Cerebellar nuclear complex (tissue), 1 donor: ENCODE measurements at places on chromosomes 16 and 17.

GRCh38 chr17:57811638-57812280 lies 38.1 kb downstream of the MRPS23 start:
- DNase-seq: no peak

DNA sequence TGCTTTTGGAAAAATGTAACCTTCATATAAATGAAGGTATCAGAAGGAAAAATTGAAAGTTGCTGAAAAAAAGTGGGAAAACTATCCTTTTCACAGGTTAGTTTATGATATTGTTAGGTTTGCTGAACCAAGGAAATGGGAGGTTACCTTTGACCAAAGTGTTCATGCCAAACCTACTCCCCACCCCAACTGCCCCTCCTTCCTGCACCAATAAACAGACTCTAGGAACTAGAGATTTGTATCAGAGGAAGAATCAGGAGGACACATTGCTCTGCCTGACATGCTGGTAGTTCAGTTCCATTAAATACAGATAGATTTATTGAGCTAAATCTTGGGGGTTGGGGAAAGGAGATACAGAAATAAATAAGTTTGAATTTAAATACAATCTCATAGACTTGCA lies 18.2 kb downstream of the MYH8 start:
- DNase-seq: no peak

DNA sequence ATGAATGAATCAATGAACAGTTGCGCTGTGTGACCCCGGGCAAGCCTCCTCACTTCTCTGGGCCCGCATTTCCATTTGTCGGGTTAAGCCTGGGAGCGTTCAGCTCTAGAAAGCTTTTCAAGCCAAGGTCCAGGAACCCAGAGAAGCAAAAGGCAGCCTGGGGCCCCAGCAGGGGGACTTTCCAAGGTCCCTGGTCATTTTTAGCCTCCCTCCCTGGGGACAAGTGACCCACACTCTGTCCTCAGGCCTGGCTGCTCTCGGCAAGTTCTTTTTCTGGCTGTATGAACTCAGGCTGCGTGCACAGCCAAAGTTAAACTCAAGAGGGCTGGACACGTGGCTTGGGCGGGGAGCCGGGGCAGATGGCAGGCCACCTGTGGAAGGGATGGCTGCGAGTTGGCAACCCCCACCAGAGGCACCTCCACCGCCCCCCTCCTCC lies 41.4 kb upstream of the CIBAR2 start:
- peak; percentile 53 for DNase-seq

- DNase-seq: no peak
Measured at GRCh38 chr17:62167076-62167475, 102.0 kb upstream of the MED13 start.

DNA sequence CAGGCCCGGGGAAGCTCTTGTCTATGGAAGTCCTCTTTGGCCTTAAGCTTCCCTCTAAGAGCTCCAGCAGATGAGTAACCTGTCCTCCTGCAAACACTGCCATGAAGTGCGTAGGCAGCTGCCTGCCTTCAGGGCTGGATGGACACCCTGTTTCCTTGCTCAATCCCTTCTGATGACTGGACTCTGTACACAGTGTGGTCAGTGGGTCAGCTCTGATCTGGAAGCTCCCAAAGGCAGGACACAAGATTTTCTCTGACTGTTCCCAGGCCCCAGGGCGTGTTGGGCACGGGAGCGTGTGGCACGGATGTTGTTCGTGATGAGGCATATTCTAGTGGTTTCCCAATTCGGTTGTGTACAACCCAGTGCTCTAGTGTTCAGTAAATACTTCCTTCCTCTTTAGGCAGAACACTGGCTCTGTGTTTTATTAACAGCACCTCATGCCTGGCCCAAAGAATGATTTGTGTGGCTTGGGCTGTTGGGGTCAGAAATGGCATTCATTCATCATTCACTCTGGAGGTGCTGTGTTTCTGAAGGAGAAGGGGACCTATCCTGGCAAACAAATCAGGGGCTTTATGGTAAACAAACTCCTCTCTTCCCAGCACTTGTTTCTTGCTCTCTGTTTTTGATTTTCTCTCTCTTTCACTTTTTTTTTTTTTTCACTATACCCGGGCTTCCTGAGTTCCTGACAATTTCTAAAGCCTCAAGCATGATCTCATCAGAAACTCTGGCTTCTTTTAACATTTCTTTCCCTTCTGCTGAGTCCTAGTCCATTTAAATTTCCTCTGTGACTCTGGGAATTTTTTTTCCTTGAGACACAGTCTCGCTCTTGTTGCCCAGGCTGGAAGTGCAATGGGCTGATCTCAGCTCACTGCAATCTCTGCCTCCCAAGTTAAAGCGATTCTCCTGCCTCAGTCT lies 12.0 kb upstream of the RNF157 start:
- no peak for DNase-seq

DNA sequence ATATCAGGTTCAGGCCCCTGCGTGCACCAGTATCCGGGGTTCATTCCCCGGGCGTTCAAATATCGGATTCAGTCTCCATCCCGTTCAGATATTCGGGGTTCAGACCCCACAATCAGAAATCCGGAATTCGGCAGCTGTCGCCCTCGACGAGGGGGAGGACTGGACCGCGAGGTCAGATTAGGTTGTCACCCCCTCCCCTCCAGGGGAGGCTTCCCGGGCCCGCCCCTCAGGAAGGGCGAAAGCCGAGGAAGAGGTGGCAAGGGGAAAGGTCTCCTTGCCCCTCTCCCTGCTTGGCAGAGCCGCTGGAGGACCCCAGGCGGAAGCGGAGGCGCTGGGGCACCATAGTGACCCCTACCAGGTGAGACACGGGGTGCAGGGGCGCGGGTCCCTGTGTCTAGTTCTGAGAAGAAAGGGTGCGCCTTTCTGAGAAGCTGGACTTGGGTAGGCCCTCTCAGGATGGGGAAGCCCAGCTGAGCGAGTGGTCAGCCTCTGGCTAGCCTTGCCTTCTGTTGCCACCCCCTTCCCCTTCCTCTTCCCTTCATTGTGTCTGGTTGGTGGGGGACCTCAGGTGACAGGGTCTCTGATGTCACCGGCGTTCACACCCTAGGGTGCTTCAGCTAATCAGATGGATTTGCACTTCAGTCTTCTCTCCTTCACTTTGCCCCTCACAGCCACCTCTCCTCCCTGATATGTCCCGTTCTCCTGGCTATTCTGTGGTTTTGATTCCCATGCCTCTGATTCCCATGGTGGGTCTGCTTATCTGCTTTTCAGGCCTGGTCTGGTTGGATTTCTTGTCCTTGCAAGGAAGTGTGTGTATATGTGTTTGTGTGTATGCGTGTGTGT lies 844 bp downstream of the TAOK2 start:
- DNase-seq: no peak

- DNase-seq: no peak
Measured at GRCh38 chr17:2087597-2088211, 32.8 kb downstream of the HIC1 start.

- no peak for DNase-seq
Measured at GRCh38 chr16:85711982-85712587, 23.3 kb upstream of the GINS2 start.

- DNase-seq: no peak
Measured at GRCh38 chr16:67054901-67055300, 26.0 kb downstream of the CBFB start.

DNA sequence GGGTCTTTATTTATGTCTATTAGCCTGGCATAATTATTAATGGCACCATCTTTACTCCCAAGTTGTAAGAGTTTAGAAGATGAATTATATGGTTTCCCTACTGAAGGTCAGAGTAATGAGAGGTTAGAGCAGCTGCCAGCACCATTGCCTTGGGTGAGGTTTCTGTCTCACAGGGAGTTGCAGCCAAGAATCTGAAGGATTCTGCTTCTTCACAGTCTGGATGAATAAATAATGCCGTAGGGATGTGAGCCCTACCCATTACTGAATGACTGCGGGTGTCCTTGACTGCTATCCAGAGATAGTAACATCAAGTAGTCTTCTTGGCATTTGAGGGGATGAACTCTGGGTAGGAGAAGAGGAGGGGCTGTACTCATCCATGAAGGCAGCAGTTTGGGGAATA lies 52.8 kb upstream of the SMIM36 start:
- no peak for DNase-seq

DNA sequence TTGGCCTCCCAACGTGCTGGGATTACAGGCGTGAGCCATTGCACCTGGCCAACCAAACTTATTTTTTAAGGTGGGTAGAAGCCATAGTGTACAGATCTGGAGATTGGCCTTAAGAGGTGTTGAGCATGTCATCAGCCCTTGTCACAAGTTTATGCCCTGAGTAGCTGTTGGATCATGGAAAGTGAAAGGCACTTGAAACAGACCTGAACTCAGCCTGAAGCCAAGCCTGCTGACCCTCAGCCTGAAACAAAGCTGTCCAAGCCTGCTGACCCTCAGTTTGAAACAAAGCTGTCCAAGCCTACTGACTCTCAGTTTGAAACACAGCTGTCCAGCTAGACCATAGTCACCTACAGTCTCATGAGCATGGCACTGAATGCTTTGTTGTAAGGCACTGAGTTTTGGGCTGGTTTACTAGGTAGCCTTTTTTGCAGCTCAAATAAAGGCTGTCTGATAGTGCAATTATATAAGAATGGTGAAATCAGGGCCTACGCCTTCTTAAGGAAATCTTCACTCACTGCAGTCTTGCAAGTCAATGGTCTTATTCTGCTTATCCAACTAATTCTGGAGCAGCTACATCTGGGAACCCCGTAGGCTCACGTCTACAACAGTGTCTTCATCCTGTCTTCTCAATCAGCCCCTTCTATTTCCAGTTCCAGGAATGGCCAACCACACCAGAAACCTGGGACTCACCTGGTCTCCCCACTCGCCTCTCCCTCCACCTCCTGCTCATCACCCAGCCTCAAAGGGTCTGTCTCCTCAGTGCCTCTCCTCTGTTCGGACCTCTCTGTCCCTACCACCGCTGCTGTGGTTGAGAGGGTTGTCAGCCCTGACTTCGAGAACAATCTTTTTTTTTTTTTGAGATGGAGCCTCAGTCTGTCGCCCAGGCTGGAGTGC lies 2.9 kb upstream of the NPIPB15 start:
- DNase-seq: no peak

GRCh38 chr16:84408856-84409255 lies 40.5 kb downstream of the ATP2C2 start:
- no peak for DNase-seq

DNA sequence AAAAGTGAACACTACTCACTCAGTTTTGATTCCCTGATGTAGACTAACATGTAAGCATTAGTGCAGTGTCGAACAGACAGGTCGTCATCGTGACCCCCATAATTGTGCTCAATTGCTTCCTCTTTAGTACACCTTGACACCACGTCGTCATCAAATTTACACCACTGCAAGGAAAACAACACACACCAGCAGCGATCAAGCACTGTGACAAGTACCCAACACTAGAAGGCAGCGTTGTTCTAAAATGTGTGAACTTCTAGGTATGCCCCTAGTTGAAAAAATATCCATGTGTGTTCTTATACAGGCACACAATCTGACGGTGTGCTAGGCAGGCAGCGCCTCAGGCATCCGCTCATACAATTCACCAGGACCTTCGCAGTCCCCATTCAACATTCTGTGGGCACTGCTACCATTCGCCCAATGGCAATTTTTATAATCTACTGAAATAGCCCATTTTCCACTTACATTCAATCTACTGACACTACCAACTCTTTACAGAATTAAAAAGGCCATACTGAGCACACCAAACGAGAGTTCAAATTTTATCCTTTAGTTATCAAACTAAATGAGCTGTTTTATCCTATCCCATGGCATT lies 23.1 kb downstream of the LITAFD start:
- DNase-seq: no peak

GRCh38 chr16:20336955-20337354 lies 9.6 kb upstream of the GP2 start:
- no peak for DNase-seq

DNA sequence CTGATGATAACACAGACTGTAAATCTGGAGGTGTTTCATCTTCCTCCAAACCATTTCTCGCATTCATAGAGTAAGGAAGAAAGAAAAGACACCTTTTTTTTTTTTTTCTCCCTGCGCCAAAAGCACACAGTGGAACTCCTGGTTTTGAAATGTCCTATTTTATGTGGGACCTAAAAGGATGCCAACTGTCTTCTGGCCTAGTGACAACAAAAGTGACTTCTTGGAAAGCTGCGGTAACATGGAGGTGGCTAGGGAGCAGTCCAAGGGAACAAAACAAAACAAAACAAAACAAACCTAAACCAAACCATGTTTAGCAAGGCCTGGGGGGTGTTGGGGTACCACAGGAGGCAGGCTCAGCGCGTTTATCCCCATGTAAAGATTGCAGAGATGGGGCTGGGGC lies 174.8 kb downstream of the XYLT1 start:
- DNase-seq: no peak

DNA sequence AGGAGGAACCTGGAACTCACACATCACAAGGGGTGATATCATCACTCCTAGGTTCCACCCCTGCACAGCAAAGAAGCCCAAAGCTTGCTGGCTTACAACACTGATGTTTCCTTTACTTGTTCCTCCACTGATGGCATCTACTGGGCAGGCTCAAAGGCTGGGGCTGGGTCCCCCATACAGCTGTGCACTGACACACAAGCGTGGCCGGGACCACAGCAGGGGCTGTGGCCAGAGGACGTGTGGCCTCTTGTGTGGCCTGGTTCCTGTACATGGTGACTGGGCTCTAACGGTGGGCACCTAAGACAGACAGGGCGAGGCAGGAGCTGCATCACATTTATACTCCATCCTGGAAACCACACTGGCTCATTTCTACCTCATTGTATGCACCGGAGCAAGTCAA lies 264.4 kb upstream of the FOXF1 start:
- DNase-seq: no peak

GRCh38 chr17:9109933-9110332 lies 88.6 kb downstream of the NTN1 start:
- no peak for DNase-seq

DNA sequence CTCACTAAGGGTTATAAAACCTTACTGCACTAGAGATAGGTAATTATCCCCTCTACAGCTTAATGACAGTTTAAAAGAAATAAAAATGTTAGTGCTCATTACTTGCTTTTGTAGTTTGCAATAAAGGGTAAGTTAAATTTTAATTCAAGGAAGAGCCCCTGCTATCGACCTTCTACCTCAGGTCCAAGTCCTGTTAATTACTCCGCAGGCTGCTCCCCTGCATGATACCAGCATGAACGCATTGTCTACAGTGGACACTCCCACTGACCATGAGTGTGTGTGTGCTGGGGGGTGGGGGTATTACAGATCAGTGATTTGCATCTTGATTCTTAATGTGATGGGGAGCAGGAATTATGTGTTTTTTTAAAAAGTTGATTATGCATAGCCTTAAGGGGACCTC lies 103.1 kb downstream of the AATF start:
- no peak for DNase-seq

DNA sequence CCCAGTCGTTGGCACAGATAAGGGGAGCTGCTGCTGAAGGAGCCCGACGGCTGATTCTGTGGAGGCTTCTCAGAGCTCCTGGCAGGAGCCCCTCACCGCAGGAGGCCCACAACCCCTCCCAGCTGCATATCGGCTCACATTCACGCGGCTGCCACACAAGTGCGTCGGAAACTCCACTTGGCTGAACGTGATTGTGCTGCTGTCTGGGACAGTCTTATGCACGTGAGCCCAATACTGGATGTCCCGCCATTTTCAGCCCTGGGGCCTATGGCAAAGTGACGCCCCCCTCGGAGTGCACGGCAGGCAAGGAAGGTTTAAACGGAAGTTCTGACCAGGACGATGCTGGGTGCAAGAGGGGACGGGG lies 8.7 kb upstream of the PITPNA start:
- DNase-seq: no peak
